ENCODE measurements at places on chromosomes 1 and 21.

DNA sequence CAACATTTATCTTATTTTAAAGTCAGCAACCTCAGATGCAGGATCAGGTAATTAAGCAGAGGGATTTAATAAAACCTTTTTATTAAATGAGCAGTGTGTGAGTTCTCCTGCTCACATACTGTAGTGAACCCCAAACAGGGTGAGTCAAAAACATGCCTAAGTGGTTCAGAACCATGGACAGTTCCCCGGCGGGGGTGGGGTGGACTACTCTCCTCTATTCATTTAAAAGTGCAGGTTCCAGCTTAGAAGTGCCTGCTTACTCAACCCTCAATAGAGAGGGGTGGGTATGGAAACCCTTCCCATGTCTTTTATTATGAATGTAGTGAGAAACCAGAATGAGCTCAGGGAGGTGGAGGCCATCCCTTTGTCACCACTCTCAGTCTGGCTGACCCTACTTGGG, 397.9 kb downstream of the HHAT start:
- peak; percentile 36 for DNase-seq

DNA sequence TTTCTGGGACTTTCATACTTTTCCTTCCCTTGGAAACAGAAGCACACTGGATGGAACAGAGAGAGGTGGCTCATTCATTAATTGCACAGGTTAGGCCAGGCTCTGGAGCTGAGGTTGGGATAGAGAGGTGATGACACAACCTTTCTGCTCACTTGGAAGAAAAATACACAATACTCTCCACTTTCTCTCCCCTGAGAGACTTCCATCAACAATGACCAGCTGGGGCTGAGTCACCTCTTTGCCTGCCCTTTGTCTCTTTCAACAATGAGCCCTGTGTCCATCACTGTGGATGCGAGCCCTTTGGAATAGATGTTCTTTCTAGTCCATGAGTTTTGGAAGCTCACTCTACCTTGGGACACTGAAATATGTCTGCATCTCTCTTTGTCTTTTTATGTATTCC, 43.1 kb downstream of the ATP2B4 start:
- no peak for DNase-seq

DNA sequence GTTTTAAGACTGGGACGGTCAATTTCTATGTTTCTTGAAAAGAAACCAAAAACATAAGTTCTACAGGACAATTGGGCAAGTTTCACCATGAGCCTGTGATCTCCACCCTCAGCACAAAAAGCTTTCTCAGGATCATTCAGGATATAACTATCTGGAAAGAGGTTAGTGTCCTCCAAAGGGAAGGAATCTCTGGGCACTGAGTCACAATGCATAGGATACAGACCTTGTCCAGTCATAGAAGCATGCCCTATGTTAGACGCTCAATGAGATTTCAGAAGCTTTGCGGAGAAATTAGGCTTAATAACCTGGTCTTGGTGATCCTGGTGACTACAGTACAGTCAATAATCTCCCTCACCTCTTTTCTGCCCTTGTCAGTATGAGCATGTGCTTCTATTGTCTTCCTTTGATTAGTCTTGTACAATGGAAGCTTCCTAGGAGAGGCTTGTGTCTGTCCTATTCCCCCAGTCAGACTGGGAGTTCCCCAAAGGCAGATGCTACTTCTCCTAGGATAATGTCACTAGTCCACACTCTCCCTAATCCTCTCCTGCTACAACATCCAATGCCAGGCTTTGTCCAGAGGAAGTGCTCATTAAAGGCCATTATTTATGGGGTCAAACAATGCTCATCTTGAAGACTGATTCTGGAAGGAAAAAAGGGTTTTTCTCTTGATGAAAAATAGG, 97.4 kb downstream of the KCNH1 start:
- DNase-seq = no peak

GRCh38 chr1:18705811-18706210, 75.2 kb downstream of the PAX7 start:
- no peak for DNase-seq

DNA sequence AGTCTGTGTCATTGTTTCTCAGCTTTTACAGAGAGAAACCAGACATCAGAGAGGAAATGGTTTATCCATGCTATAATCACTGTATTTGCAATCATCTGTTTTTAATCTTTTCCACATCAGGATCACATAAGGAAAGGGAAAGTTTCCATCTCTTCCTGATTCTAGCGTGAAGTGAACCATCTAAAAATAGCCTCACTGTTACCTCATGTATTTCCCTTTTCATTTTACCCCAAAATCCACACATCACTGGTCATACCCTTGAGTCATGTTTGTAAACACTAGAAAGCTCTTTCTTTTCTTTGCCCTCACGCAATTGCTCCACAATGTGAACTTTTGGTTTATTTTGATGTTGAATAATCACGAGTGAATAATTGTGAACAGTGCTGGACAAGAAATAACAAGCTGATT, 146.0 kb downstream of the PLA2G4A start:
- peak; percentile 95 for DNase-seq

DNA sequence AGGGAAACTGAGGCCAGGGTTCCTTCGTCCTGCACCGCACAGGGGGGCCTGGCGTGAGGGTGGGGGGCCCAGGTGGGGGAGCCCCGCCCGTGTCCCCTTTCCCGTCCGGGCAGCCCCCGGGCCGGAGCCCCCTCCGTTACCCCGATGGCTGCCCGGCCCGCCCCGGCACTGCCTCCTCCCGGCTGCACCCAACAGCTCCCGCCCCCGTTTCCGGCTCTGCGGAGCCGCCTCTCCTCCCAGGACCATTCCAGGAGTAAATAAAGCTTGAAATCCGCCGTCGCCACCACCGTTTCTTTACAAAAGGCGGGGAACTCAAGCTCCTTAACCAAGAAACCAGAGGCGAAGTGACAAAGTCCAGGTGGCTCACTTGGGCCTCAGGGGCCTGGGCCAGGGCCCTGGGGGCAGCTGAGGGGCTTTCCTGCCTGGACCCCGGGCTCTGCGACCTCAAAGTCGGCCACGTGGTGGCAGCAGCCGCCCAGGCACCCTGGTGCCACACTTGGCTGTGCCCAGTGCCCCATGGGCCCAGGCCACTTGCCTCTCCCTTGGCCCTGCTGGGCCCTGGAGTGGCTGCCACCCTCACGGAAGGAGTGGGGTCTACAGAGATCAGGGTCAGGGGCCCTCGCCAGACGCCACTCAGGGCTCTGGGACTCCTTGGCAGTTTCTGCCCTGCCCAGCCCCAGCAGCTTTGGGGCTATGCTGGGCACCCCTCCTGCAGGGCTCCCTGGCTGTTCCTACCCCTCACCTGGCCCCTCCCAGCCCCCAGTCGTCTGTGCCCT, 514 bp upstream of the FAAP20 start:
- peak; percentile 87 for DNase-seq

DNA sequence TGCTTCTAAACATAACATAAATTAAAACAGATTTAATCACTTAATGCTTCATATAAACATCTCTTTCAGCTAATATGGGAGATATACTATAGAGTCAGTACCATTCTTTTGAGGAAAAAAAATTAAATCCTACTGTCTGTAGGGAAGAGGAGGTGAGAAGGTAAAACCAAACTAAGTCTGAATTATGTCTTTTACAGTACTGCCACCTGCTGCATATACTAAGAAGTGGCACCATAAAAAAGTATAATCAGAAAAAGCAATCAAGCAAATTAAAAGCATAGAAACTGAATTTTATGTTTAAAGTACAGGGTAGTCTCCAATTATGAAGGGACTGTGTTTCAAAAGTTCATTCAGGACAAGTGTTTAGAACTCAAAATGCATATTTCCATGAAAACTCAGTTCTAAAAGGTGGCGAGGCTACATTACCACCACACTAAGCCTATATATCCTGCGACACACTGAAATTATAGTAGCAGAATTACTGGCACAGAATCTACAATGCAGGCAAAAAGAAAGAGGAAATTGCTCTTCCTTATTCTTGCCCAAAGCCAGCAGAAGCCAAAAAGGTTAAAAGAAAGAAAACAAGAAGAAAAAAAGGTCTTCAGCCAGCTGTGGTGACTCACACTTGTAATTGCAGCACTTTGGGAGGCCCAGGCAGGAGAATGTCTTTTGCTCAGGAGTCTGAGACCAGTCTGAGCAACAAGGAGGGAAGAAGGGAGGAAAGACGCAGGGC, 9.0 kb downstream of the NSL1 start:
- peak; percentile 76 for DNase-seq

DNA sequence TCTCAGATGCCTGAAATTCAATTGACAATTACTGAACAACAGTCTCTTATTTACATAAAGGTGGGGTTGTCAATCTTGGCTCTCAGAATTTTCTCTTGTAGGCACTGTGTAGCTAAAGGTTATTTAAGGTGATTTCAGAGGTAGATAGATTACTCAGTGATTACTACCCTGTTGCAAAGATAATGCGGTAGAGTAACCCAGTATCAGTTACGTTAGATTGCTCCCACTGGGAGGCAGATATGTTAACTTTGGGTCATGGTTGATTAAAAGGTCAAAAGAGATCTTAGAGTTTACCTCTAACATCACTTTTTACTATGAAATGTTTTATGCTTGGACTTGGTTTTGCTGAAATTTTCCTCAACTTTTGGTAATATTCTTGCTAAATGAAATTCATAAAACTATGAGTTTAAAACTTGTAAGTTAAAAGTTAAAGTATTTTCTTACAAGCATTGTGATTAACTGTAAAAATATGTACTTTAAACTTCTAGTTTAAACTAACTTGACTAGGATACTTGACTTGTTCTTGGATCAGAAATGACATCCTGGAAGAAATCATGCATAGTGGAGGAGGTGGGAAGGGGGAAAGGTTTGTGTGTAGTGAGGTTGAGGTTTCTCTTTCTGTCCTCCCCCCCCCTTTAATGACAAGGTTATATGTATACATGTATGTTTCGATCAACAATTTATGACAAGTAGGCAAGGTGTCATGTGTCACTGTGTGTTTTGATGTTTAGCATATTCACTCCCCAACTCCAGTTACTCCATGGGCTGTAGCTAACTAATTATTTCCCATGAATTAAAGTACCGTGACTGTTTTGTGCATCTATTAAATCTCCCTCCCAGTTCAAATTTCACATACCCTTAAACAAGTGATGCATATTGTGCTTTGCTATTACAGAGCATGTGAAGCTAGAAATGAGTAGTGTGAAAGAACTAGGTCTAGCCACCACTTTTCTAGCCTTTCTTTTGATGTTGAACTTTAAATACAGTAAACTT, 2.9 kb downstream of the LAMC1 start:
- no peak for DNase-seq

DNA sequence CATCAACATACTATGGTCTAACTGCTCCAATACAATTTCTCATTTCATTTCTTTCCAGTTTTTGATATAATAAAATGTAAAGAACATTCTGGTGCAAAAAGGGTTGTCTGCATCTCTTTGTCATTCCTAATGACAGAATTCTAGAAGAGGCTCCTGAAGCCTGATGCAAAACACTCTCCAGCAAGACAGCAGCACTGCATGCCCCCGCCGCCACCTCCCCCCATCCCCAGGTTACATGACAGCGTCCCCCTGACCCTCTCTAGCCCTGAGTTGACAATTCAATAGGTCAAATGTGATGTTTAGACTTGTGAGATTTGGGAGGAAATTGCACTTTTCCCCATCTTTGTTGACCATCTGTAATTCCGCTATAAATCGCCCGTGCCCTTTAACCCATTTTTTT, 64.6 kb upstream of the C1orf21 start:
- no peak for DNase-seq

- no peak for DNase-seq
Measured at GRCh38 chr21:31887391-31887841, 14.6 kb downstream of the HUNK start.

GRCh38 chr1:209428241-209428921, 155.1 kb upstream of the CAMK1G start:
- no peak for DNase-seq

DNA sequence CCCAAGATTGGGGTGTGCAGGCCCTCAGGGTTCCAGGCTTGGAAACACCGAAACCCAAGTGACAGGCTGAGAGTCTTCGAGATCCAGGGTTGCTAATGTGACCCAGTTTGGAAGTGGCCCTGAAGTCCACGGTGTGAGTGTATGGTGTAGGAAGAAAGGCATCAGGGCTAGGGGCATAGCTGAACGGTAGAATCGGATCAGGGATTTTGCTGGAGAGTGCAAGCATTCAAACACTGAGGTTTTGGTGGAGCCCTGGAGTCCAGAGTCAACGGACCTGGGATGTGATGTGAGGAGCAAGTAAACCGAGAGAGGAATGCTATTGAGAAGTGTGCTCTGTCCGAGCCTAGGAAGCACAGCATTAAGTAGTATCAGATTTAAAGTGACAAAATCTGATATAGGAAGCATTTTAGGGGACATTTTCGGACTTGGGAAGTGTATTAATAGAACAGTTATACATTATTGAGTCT, 958 bp downstream of the NFYC start:
- no peak for DNase-seq

DNA sequence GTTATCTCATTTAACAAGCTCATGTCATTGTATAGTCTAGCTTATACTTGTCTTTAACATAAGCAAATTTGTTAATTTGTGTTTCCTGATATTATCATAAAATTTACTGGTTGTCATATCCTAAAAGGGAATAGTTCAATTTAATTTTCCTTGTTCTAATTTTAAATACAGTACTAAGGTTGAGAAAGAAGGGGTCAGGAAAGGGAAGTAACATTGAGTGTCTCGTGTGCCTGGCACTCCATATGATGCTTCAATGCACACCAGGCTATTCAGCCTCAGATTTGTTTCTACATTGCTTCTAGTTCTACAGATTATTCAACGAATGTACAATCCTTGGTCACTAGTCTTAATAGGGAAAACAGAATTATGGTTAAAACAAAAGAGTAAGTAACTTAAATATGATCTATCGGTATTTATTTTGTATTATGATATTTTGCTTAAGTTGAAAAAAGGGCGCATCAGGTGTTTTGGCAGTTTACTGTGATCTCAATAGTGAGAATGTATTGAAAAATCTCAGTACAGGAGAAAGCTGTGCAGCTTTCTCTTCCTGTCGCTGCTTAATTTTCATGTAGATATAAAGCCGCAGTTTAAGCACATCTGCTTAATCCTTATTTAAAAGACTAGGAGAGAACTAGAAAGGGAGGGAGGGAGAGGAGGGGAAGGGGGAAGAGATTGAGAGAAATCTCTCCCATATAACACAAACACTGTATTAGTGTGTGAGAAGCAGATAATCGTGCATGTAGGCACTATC, 13.0 kb downstream of the PTPRC start:
- peak; percentile 60 for DNase-seq

DNA sequence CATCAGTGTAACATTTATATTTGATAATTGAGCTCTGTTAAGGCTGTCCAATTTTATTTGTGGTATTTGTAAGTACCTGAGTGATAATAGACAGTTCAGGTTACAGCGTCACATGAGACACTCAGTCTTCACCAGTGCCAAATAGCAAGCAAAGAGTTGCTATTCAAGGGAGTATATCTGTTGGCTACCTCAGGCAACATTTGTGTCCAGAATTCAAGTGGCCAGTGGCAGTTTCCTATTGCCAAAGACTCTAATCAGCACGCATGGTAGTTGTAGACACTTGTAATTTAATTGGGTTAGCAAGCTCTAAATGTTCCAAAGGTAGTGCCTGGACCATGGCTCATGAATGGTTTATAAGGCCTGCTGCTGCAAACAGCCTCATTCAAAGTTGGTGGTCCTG, 1524.3 kb upstream of the B3GALT2 start:
- no peak for DNase-seq

- peak; percentile 50 for DNase-seq
Measured at GRCh38 chr1:31399976-31400375, 13.0 kb upstream of the SERINC2 start.

GRCh38 chr21:37700641-37701202, 215.5 kb downstream of the KCNJ6 start:
- DNase-seq = peak; percentile 83

Measured in suppressor macrophage treated with lipopolysaccharide for 1 hour (primary cell).